ENCODE measurements at places on chromosomes 7 and 10. TPM values are rescaled to one million over a fixed set of nuclear protein-coding genes. Genes with fewer than 3 reads are reported as not detected.

Gene ADAP1
- total RNA-seq = 7.2 TPM

Gene TMEM248
- total RNA-seq = 64.7 TPM

Gene SLIT1
- 0.39 TPM for total RNA-seq

Gene TAS2R41
- total RNA-seq = 0.69 TPM

Gene TUBAL3
- total RNA-seq = not detected

Gene CAV1
- total RNA-seq = not detected

Gene SLC18A3
- total RNA-seq = not detected

Gene CXCL12
- total RNA-seq = not detected

Gene COL13A1
- total RNA-seq = not detected

Gene TMEM229A
- not detected for total RNA-seq

Gene MYPN
- not detected for total RNA-seq

Gene OR6V1
- total RNA-seq = not detected

Gene KCND2
- total RNA-seq = not detected

Gene VWDE
- 1.5 TPM for total RNA-seq

Gene PRKG1
- not detected for total RNA-seq

Gene SSC4D
- total RNA-seq = not detected

Gene STEAP1B
- total RNA-seq = not detected

Gene MEOX2
- total RNA-seq = not detected

Gene FIS1
- total RNA-seq = 81.2 TPM

Gene ASIC3
- 15.2 TPM for total RNA-seq

Gene GRM3
- not detected for total RNA-seq
